Cortex of kidney (tissue), 1 donor: ENCODE measurements at places on chromosomes 5 and 9.

GRCh38 chr5:56099346-56099745, 104.6 kb upstream of the IL6ST start:
- DNase-seq = no peak

- no peak for DNase-seq
Observed at GRCh38 chr5:172954751-172955159, 4.5 kb upstream of the RPL26L1 start.

DNA sequence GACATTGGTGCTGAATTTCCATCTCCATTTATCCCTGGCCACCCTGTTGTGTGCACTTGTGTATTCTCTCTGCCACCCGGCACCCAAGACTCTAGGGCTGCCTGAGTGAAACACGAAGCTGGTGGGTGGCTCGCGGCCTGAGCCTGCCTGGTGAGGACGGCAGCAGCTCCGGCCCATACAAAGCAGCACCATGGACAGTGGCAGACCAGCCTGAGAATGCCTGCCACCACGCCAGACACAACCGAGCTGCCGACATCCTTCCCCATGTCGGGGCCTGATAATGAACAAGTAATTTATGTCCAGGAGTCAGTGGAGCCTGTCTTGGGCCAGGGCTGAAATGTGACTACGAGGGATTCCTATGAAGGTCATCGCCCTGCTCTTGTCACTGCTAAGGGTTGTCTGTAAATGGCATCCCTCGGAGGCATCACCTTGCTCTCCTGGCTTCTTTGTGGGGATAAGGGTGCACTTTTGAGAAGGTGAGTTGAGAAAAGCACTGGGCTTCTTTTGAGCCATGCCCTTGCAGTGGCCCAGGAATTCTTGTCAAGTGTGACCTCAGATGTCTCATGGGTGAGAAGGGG, 175.7 kb downstream of the MELK start:
- no peak for DNase-seq

- DNase-seq = no peak
Observed at GRCh38 chr5:145887976-145888574, 15.3 kb upstream of the GRXCR2 start.

GRCh38 chr5:135156715-135157404, 122.8 kb upstream of the PITX1 start:
- no peak for DNase-seq

DNA sequence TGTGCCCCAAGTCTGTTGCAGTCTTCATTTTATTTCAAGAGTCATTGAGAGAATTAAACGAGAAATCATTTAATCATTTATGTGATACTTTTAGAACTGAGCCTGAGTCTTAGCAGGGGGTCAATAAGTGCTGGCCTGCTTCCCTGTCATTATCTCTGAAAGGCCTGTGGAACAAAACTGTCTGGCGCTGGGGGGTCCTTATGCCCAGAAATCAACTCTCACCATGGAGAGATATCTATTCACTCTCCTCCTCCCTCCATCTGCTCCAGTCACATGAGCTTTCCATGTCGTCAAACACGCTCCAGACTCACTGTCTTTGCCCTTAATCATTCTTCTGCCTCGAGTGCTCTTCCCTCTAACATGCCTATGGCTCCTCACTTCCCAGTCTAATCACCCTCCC, 136.8 kb downstream of the ESM1 start:
- no peak for DNase-seq

GRCh38 chr5:136053336-136054141, 24.8 kb downstream of the TGFBI start:
- DNase-seq = no peak

- DNase-seq = no peak
Observed at GRCh38 chr5:31630931-31631330, 8.0 kb upstream of the PDZD2 start.

DNA sequence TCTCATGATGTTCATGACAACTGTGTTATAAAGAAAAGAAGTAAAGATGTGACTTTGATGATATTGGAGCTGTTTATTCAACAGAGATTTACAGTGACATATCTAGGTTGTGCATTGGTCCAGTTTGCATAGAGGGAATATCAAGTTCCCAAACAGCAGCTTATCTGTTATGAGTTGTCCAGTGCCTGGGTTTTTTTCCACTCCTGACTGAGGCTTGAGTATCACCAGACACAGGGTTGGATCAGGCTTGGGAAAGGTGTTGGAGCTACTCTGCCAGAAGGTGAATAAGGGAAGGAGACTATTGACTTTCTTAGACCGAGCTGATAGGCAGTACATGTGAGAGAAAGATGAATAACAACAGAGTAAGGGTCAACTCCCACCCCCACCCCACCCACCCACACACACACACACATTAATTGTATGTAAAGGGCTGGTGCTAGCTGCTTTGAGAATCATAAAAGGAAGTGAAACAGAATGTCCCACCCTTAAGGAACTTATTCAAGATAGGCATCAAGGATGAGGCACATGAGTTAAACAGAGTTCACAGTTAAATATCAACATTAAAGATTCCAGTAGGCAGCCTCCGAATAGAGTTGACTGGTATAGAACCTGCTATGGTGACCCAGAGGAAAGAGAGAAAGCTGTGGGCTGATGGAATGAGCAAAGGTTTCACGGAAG, 33.0 kb upstream of the RASGRF2 start:
- no peak for DNase-seq

- DNase-seq = no peak
Observed at GRCh38 chr9:81665322-81665871, 23.9 kb downstream of the TLE1 start.

- no peak for DNase-seq
Observed at GRCh38 chr9:137277329-137278041, at the start of gene TOR4A. TSS of gene TOR4A (plus strand) at chr9:137277726. CDS start at chr9:137278690, 964 bp downstream.

GRCh38 chr9:130320723-130321481, 55.3 kb downstream of the HMCN2 start:
- no peak for DNase-seq

DNA sequence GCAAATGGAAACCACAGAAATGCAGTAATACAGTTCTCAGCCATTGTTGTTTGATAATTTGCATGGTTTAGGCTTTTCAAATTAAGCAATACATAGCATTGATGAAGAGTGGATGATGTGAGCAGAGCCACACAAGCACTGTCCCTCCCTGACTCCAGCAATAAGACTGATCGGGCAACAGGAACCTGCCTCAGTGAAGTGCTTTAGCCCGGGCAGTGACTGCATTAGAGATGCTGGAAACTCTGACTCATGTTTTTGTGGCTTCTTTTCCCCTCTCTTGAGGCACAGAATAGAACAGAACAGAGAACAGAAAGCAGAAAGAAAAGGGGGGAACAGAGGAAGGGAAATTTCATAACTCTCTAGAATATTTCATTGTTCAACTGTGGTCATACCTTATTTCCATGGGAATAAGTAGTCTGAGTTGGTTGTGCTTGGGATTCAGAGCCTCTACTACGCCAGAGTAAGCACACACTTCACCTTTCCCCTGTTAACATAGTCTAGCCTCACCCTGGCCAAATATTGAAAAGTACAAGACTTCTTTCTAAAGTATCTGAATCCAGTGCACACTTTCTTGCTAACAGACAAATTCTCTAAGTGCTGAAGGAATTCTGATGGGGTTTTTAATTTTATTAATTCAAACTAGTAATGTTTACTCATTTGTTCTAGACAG, 164.8 kb upstream of the VCAN start:
- no peak for DNase-seq

GRCh38 chr9:137422604-137423513, at the start of the genes EXD3 and NOXA1:
TSS of gene EXD3 (minus strand) at chr9:137423162. CDS start at chr9:137395357, 27,805 bp downstream.
TSS of gene NOXA1 (plus strand) at chr9:137423393. CDS start at chr9:137423530, 137 bp downstream.
- no peak for DNase-seq

GRCh38 chr5:2752821-2753439, 1.5 kb upstream of the IRX2 start:
- no peak for DNase-seq

DNA sequence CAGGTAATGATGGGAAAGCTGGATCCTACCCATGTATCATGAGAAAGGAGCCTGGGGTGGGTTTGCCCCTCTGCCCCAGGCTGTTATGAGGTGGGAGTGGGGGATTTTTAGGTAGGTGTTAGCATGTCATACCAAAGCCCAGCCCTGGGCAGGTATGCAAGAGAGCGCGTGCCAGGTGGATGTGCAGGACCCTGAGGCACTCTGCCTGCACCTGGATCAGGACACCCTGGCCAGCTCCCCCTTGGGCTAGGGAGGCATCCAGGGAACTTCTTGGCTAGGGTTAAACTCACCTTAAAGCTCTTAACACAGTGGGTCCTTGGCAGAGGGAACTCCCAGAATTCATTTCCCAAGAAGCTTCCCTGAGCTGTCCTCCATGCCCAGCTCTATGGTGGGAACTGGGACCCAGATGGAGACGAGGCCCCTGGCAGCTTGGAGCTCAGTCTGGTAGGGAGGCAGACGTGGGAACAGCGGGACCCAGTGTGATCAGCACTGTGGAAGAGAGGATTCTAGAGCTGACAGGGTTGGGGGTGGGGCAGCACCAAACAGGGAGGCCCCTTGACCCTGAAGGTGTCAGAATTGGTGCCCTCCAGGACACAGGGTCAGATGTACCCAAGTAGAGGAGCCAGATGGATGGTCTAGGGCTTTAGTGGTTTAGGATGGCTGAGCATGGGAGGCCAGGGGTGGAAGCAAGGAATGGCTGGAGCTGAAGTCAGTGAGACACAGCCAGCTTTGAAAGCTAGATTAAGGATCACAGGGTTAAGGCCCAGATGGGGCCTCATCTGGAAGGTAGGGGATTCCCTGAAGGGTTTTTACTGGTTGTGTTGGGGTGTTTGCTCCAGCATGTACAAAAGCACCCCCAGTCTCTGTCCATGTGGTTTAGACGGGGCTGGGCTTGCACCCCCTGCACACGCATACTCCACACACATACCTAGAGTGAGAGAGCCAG, 2.2 kb upstream of the PRR7 start:
- no peak for DNase-seq
